Nucleus accumbens (tissue), 56 donors: ENCODE measurements at places on chromosomes 7 and 10.

GRCh38 chr7:149432121-149432691, 28.7 kb downstream of the ZNF777 start:
- no peak for DNase-seq

DNA sequence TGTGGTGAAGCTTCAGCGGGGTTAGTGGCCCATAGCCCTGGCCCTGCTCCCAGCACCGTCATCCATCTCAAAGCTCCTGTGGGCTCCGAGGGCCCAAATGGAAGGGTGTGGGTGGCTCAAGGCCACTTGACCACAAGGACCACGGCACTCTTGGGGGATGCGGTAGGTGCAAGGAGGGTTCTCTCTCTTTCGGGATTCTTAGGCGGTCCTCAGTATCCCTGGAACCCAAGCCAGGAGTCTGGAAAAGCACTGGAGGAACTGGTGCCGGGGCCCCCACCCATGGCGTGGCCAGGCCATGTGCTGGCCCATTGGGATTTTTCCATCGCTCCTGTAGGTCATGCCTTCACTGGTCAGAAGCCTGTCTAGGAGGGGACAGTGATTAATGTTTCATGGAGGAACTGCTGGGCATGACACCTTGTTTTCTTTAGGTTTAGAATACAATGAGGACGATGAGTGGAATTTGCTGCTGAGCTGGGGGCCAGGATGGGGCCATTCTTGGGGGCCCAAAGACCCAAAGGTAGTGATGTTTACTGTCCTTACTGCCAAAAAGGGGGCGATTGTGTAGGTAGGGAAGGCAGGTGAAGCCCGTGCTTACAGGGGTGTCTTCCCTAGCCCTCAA, 16.7 kb downstream of the AQP1 start:
- DNase-seq, result no peak

DNA sequence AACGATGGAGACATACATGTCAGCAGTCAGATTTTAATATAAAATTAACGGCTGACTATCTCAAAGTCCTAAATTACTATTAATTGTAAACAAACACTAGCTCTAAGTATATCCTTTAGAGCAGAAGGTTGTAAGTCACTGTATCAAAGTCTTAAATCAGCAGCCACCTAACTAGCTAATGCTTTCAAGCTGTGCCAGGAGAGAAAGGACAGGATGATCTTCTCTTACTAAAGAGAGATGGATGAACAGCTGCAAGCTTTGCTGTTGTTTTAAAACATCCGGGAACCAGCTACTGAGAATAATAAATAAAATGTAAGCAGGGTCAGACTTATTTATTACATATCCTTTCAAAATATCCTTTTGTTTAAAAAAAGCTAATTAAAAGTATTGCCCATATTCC, 24.0 kb upstream of the ABLIM1 start:
- no peak for DNase-seq

DNA sequence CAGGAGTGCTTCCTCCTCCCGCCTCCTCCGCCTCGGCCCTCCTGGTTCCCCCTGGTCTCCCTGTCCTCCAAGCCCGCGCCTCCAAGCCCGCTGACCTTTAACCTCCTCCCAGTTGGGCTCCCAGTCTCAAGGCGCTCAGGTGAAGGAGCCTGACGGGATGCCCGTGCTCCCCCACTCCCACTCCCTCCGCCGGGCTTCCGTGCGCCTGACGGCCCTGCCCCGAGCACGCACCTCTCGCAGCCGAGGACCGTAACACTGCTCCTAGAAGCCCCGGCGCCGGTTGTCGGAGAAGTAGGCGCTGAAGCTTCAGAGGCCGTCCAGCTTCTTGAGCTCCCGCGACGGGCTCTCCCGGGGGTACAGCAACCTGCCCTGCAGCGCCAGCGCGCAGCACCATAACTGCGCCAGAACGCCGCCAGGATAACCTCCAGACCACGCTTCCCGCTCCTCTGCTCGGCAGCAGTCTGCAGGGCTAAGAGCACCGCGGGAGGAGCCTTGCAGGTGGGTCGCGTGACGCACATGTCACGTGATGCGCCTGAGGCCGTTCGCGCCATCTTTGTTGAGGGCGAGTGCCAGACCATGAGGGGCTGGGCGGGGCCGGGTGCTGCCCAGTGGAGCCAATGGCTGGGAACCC, 71.0 kb upstream of the ZNF479 start:
- peak; percentile 9 for DNase-seq

- DNase-seq, result no peak
Measured at GRCh38 chr10:113177936-113178335, 227.9 kb downstream of the TCF7L2 start.

- DNase-seq, result peak; percentile 10
Measured at GRCh38 chr10:51894771-51895578, 195.6 kb upstream of the CSTF2T start.

DNA sequence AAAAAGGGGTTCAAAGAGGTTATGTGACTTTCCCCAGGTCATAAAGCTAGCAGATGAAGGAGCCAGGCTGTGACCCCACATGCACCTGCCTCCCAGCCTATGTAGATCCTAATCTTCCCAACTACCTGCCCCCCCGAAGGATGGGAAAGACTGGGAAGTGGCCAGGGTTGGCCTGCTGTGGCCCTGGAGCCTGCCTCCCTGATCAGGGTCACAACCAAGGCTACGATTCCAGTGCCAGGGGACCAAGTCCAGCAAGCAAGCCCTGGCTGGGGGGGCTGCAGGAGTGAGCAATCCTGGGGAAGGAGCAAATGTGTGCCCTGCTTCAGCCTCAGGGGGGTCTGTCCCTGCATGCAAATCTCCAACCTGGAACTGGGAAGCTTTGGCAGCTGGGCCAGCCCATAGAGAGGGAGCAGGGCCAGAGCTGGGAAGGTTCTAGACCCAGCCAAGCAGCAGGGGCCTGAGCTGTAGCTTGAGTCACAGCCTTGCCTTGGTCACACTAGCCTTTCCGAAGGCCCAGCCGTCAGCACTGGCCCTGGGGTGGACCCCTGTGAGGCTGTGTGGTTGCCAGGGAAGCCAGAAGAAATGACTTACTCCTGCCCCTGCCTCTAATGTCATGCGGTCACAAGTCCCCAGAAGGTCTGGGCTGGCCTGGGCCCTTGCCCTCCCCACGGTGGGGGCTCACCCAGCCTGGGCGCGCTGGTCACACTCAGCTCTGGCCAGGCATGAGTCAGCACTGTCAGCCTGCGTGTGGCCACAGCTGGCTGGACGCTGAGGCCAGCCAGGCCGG, 96.4 kb upstream of the ZMIZ1 start:
- peak; percentile 57 for DNase-seq

- no peak for DNase-seq
Measured at GRCh38 chr7:39644170-39644569, 20.8 kb downstream of the RALA start.

DNA sequence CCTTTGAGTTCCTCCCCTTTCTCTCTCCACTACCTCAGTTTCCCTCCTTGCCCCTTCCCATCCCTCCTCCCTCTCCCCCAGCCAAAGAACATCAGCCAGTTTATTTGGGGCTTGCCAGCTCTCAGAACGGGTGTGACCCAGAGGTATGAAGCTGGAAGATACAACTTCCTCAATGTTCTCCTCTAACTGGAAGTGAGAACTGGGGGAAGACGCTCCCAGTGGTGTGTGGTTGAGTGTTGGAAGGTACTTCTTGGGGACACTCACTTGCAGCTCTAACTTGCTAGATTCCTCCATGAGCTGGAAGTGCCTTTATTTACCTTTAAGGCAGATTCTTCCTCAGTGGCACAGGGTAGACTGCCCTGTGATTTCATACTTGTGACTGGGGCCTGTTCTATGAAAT, 110.5 kb upstream of the HABP2 start:
- no peak for DNase-seq

GRCh38 chr7:137006293-137006692, 137.8 kb downstream of the CHRM2 start:
- DNase-seq, result no peak
